ENCODE measurements at places on chromosomes 7 and 10. TPM values are rescaled to one million over a fixed set of nuclear protein-coding genes. Genes with fewer than 3 reads are reported as not detected.

GRCh38 chr7:127616724-127617123 lies 1.2 kb downstream of the PAX4 start:
- DNase-seq, result no peak

- no peak for DNase-seq
Measured at GRCh38 chr10:83680470-83680891, 458.8 kb upstream of the GHITM start.

CYP17A1 gene
- total RNA-seq, result not detected

DNA sequence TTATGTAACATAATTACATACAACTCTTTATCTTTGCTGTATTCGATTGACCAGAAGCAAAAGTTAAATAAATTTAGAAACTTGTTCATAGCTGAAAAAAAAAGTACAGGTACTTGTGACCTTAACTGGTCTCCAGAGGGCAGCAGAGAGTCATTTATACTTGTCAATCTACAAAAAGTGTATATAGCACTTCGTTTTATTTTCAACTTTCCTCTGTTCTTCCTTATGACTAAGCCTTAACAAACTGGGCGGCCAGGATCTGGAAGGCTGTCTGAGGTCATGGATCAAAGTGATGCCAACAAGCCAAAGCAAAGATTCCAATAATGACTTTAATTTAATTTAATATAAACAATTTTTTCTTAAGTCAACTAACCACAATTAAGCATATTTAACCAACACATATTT lies 29.8 kb downstream of the C10orf67 start:
- DNase-seq, result peak; percentile 88

All from fibroblast of villous mesenchyme (primary cell).